ENCODE measurements at places on chromosomes 12 and 14.
A peak's percentile ranks its signal among the peaks of the same experiment; 100 is the strongest.

DNA sequence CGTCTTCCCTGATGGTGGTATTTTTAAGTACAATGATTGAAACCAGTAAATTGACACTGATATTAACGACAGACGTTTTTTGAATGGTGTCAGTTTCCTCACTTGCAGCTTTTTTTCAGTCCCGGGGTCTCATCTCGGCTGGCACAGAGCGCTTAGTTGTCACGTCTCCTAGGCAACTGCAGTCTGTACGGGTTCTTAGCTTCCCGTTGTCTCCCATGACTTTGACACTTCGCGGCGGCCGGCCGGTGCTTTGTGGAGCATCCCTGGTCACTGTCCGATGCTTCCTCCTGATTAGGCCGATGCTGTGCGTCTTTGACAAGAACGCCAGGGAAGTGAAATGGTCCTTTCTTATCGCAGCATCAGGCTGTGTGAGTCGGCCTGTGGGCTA, 67.4 kb downstream of the ADGRD1 start:
- no peaks in the 10 kb centered on the region for H3K4me1 ChIP-seq
- no peak for DNase-seq
- no peak overlapping the region for H3K27ac ChIP-seq
- H3K4me3 ChIP-seq: no peak overlapping the region
- no peaks in the 10 kb centered on the region for H3K27me3 ChIP-seq
- H3K36me3 ChIP-seq: peaks cover 54% of the 10 kb centered on the region

GRCh38 chr12:79174626-79175025, 310.1 kb downstream of the SYT1 start:
- no peak overlapping the region for H3K27ac ChIP-seq
- no peak overlapping the region for H3K4me3 ChIP-seq
- no peaks in the 10 kb centered on the region for H3K36me3 ChIP-seq
- H3K4me1 ChIP-seq: no peaks in the 10 kb centered on the region
- no peaks in the 10 kb centered on the region for H3K27me3 ChIP-seq

DNA sequence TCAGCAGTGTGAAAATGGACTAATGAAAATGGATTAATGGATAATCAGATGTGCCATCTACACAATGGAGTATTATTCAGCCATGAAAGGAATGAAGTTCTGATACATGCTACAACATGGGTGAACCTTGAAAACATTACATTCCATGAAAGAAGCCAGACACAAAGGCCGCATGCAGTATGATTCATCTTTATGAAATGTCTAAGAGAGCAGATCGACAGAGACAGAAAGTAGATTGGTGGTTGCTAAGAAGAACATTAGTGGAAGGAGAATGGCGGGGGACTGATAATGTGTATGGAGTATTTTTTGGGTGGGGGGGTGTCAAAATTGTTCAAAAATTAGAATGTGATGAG, 47.3 kb downstream of the PRKAB1 start:
- no peaks in the 10 kb centered on the region for H3K4me1 ChIP-seq
- H3K36me3 ChIP-seq: peaks cover 32% of the 10 kb centered on the region
- no peak for DNase-seq
- H3K27ac ChIP-seq: no peak overlapping the region
- no peaks in the 10 kb centered on the region for H3K27me3 ChIP-seq
- H3K4me3 ChIP-seq: no peak overlapping the region

DNA sequence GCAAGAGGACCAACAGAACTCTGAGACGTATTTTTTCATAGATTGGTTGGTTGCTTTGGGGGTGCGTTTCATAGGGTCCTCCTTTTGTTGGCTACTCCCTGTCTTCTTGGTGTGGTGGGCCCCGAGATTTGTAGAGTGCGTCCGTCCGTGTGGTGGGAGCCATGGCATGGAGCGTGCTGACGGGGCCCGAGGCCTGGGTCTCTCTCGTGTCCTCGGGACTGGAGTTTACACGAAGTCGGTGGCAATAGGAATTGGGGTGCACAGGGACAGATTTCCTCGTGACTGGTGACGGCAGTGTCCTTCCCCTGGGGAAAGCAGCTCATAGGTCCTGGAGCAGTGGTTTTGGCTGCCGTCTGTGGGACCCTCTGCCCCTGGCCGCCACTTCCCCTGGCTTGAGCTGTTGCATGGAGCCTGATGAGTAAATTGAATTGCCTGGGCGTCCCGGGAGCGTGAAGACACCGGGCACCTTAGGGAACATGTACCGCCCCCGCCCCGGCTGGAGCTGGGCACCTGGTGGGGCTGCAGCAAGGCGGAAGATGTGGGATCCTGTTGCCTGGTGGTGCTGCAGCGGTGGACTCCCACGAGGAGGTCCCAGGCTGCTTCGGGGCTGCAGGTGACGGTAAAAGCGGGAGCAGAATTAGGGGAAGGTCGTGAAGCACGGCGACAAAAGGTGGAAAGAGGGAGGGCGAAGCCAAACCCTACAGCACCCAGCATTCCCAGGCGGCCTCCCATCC, 153.7 kb upstream of the ALG10B start:
- no peak overlapping the region for H3K27ac ChIP-seq
- DNase-seq: no peak
- H3K4me1 ChIP-seq: no peaks in the 10 kb centered on the region

DNA sequence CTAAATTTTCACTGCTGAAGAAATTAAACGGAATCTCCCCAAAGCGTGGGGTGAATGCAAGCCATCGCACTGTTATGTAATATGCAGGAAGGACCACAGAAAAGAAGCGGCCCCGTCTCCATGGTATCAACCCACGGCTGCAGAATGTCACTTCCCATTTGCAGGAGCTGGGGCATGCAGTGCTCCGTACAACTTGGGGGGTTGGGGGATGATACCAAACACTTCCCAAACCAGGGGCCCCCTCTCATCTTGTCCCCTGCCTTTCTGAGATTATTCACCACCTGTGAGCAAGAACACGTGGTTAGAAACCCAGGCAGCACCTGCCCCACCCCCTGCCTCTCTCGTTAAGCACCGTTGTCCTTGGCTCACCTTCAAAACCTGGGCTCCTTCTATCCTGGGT, 505.1 kb upstream of the TMEM132C start:
- no peak overlapping the region for H3K27ac ChIP-seq
- H3K4me3 ChIP-seq: no peak overlapping the region
- H3K4me1 ChIP-seq: no peaks in the 10 kb centered on the region
- H3K36me3 ChIP-seq: no peaks in the 10 kb centered on the region
- no peaks in the 10 kb centered on the region for H3K27me3 ChIP-seq

GRCh38 chr12:82870771-82871377, 184.2 kb downstream of the TMTC2 start:
- no peaks in the 10 kb centered on the region for H3K27me3 ChIP-seq
- no peak overlapping the region for H3K4me3 ChIP-seq
- no peak overlapping the region for H3K27ac ChIP-seq
- no peaks in the 10 kb centered on the region for H3K4me1 ChIP-seq

DNA sequence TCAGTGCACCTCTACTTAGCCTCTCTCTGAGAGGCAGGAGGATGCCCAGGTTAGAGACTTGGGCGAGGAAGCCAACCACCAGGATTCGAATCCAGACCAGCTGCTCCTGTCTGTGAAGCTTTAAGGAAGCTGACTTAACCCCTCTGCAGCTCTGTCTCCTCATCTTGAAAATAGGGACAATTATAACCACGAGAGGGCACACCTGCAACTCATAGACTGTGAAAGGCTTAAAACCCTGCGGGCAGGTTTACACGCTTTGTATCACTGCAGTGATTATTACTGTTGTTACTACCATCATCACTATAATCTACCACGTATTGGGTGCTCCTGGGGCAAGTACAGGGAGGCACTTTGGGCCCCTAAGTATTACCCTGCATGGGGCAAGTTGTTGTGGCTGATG, 379.8 kb downstream of the VRK1 start:
- no peak overlapping the region for H3K4me3 ChIP-seq
- no peak for DNase-seq
- H3K27ac ChIP-seq: no peak overlapping the region

- H3K27me3 ChIP-seq: no peaks in the 10 kb centered on the region
- H3K4me1 ChIP-seq: no peaks in the 10 kb centered on the region
- peaks cover 34% of the 10 kb centered on the region for H3K36me3 ChIP-seq
- no peak overlapping the region for H3K4me3 ChIP-seq
Observed at GRCh38 chr12:62301799-62302133, 41.6 kb downstream of the USP15 start.

- H3K4me1 ChIP-seq: peaks cover 17% of the 10 kb centered on the region
- no peak overlapping the region for H3K27ac ChIP-seq
- H3K36me3 ChIP-seq: no peaks in the 10 kb centered on the region
- H3K4me3 ChIP-seq: no peak overlapping the region
Observed at GRCh38 chr14:95463171-95463901, 53.1 kb downstream of the SYNE3 start.

- DNase-seq: peak; percentile 28
- H3K36me3 ChIP-seq: no peaks in the 10 kb centered on the region
- peaks cover 5% of the 10 kb centered on the region for H3K27me3 ChIP-seq
- H3K27ac ChIP-seq: no peak overlapping the region
Observed at GRCh38 chr14:61894452-61895077, 132.3 kb downstream of the SNAPC1 start.

DNA sequence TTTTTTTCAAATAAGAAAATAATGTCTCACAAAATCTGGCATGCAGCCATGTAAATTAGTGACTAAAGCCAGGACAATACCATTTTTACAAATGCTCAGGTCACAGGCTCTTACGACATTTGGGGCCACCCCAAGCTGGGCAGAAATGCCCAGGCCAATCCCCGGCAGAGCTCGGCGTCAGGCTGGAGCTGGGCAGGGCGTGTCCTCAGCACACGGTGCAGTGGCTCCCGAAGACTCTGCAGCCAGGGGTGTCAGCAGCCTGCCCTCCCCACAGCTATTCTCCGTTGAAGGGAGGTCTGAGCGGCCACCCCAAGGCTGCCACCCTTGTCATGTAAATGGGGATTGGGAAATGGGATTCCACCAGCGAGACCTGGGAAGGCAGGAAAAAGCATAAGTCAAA, 158.6 kb downstream of the DICER1 start:
- no peak for DNase-seq
- H3K4me1 ChIP-seq: no peaks in the 10 kb centered on the region
- H3K27ac ChIP-seq: no peak overlapping the region

DNA sequence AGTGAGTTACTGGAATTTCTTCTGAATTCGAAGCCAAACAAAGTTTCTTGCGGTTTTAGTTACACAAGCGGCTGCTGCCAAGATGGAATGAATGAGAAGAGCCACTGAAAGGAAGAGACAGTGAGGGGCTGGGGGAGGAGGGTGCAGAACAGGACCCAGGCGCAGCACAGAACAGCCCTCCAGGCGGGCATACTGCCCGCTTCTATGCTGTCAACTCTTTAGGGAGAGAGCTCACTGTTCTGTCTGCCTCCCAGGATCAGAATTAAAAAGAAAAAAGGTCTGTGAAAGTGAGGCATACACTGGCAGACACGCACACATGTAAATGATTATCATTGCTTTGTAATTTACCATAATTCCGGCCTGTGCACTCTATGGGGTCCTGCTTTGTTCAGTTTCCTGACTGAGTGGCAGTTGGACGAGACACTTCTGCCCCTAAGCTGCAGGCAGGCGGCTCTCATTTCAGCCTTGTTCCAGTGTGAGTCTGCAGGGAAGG, 231.6 kb downstream of the CACNA1C start:
- peaks cover 8% of the 10 kb centered on the region for H3K4me1 ChIP-seq
- no peaks in the 10 kb centered on the region for H3K27me3 ChIP-seq
- no peak overlapping the region for H3K4me3 ChIP-seq
- no peaks in the 10 kb centered on the region for H3K36me3 ChIP-seq
- DNase-seq: peak; percentile 24
